Right cardiac atrium (tissue), 5 donors: ENCODE measurements at places on chromosomes 3 and 15. TPM values are rescaled to one million over a fixed set of nuclear protein-coding genes. Genes with fewer than 3 reads are reported as not detected.

CHL1 gene
- 14.3 TPM for polyA plus RNA-seq

MESP1 gene
- 5.7 TPM for polyA plus RNA-seq

SGO1 gene
- polyA plus RNA-seq = not detected

CIP2A gene
- polyA plus RNA-seq = 0.52 TPM

FOXL2 gene
- polyA plus RNA-seq = not detected

CLEC3B gene
- 451 TPM for polyA plus RNA-seq

JMJD7 gene
- polyA plus RNA-seq = 16.5 TPM

GOLGA8N gene
- polyA plus RNA-seq = 7.9 TPM

CP gene
- polyA plus RNA-seq = 14.5 TPM

GMNC gene
- not detected for polyA plus RNA-seq

CDHR4 gene
- polyA plus RNA-seq = 0.07 TPM

TEX9 gene
- polyA plus RNA-seq = 0.27 TPM

XRN1 gene
- polyA plus RNA-seq = 4.6 TPM

CEMIP gene
- 0.23 TPM for polyA plus RNA-seq

DAPK2 gene
- 48.8 TPM for polyA plus RNA-seq

GOLGA6B gene
- polyA plus RNA-seq = not detected

VGLL3 gene
- 2.2 TPM for polyA plus RNA-seq

ADCY5 gene
- 90.4 TPM for polyA plus RNA-seq

CA12 gene
- 0.75 TPM for polyA plus RNA-seq

WDR93 gene
- polyA plus RNA-seq = 0.05 TPM

SCAANT1 gene
- not detected for polyA plus RNA-seq

RBP2 gene
- polyA plus RNA-seq = not detected

SAMMSON gene
- not detected for polyA plus RNA-seq

CHDH gene
- 2.2 TPM for polyA plus RNA-seq

DLEC1 gene
- polyA plus RNA-seq = 0.48 TPM

MGLL gene
- polyA plus RNA-seq = 64.9 TPM

PIK3CB gene
- 12.6 TPM for polyA plus RNA-seq

RBPMS2 gene
- polyA plus RNA-seq = 392 TPM

LSAMP gene
- 1.4 TPM for polyA plus RNA-seq

DUOXA1 gene
- 1.2 TPM for polyA plus RNA-seq

PLCH1 gene
- 1.1 TPM for polyA plus RNA-seq

SEMA3G gene
- polyA plus RNA-seq = 11.2 TPM

FOXL2NB gene
- not detected for polyA plus RNA-seq

PP2D1 gene
- not detected for polyA plus RNA-seq

TIMMDC1 gene
- polyA plus RNA-seq = 146 TPM

USP13 gene
- polyA plus RNA-seq = 20.0 TPM

NPAP1 gene
- not detected for polyA plus RNA-seq

DNAJC13 gene
- 9.3 TPM for polyA plus RNA-seq

RRP9 gene
- polyA plus RNA-seq = 9.4 TPM

LIPH gene
- 0.07 TPM for polyA plus RNA-seq

GOLGA6L7 gene
- not detected for polyA plus RNA-seq

RABL3 gene
- polyA plus RNA-seq = 4.7 TPM

GRAMD1C gene
- 0.38 TPM for polyA plus RNA-seq

MKRN2OS gene
- 0.23 TPM for polyA plus RNA-seq

VIPR1 gene
- 10.2 TPM for polyA plus RNA-seq

MOBP gene
- polyA plus RNA-seq = 0.05 TPM

INKA1 gene
- 3.9 TPM for polyA plus RNA-seq

KLF15 gene
- polyA plus RNA-seq = 36.2 TPM

CPN2 gene
- polyA plus RNA-seq = 0.07 TPM

CCRL2 gene
- 1.7 TPM for polyA plus RNA-seq

TCF12 gene
- 11.7 TPM for polyA plus RNA-seq

ATP13A5 gene
- 0.07 TPM for polyA plus RNA-seq

NSUN3 gene
- polyA plus RNA-seq = 4.1 TPM

GOLGA8Q gene
- 1.7 TPM for polyA plus RNA-seq
